ENCODE measurements at places on chromosomes 3 and 15. TPM values are rescaled to one million over a fixed set of nuclear protein-coding genes. Genes with fewer than 3 reads are reported as not detected.

KY gene
- 96.9 TPM for polyA plus RNA-seq

LYZL4 gene
- not detected for polyA plus RNA-seq

MAP2K1 gene
- 82.1 TPM for polyA plus RNA-seq

TTLL13 gene
- not detected for polyA plus RNA-seq

- no peak for DNase-seq
These were observed 194.4 kb downstream of the MEIS2 start for GRCh38 chr15:36905908-36906307.

GRCh38 chr15:82714016-82714415 lies 4.3 kb upstream of the AP3B2 start:
- DNase-seq, result no peak

CYP19A1 gene
- 0.62 TPM for polyA plus RNA-seq

DNA sequence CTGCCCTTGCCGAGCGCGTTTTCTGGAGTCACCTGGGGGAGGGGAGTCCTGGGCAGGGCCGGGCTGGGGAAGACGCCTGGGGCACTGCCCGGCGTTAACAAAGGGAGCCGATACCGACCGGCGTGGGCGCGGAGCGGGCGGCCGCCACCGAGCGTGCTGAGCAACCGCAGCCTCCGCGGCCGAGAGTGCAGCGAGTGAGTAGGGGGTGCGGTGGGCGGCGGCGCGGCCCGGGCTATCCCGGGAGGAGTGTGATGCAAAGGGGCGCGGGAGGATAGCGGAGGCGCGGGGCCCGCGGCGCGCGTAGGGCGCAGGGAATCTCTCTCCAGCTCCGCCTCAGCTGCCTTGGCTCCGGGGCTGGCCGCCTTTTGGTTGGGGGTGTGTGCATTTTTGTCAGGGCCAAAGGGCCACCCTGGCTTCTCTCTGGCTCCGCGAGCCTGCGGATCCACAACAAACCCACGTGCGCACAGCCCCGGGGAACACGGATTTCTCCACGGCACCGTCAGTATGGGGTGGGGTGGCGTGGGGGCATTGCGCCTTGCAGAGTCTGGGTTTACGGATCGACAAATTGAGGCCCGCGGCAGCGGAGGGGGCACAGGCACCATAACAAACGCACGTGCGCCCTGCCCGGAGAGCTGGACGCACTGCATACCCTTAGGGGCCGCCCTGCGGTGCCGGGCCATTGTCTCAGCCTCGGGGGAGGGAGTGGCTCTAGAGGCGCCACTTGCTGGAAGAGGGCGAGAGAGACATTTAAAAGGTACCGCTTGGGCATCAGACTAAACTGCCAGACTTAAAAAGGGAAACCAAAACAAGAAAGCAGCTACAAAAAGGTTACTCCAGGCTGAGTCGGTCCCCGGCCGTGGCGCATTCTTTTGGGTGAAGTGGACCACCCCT lies 560 bp downstream of the ST6GAL1 start:
- peak; percentile 42 for DNase-seq

- peak; percentile 50 for DNase-seq
These were observed 68.8 kb upstream of the IQSEC1 start for GRCh38 chr3:13141991-13142412.

GRCh38 chr15:79364571-79365240 lies 53.8 kb downstream of the TMED3 start:
- DNase-seq, result no peak

MEX3B gene
- polyA plus RNA-seq, result 13.3 TPM

DNA sequence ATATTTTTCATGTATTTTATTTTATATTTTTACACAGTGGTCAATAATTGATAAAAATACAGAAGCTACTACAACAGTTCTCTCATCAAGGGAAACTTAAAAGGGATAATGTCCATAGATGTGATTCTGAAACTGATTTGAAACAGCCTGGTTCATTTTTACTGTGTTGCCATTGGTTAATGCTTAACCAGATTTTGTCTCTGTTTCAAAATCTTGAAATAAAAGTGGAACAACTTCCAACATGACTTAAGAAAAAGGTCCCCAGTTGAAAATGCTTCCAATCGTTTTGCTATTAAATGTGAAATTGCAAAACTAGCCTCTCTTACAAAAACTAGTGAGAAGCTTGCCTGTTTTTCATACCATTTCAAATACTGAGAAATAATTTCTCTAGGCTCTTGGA lies 240.7 kb downstream of the LPP start:
- DNase-seq, result no peak

DAZL gene
- not detected for polyA plus RNA-seq

All from hindlimb muscle (tissue), 1 donor.